Activated B cell treated with CpG ODN at 0.5 μM for 24 hours (primary cell): ENCODE measurements at places on chromosomes 6 and 20. TPM values are rescaled to one million over a fixed set of nuclear protein-coding genes. Genes with fewer than 3 reads are reported as not detected.

The DEFB124 gene
- total RNA-seq: not detected in 2 replicates

The DSP gene
- total RNA-seq: 0.02 TPM in 2 replicates

The FAM83D gene
- total RNA-seq: 0.93 and 1.2 TPM in 2 replicates

The LPIN3 gene
- total RNA-seq: 0.60 and 0.66 TPM in 2 replicates

The SIRPG gene
- not detected in 2 replicates for total RNA-seq

The NMBR gene
- not detected in 2 replicates for total RNA-seq

The VGLL2 gene
- not detected in 2 replicates for total RNA-seq

The GPLD1 gene
- total RNA-seq: 7.3 and 8.4 TPM in 2 replicates

The ATP5F1E gene
- 84.0 and 86.1 TPM in 2 replicates for total RNA-seq

The DPPA5 gene
- not detected in 2 replicates for total RNA-seq

The GJA10 gene
- total RNA-seq: not detected in 2 replicates

The SYNGAP1 gene
- total RNA-seq: 19.5 and 25.4 TPM in 2 replicates

The TUBB2B gene
- total RNA-seq: not detected in 2 replicates

The OR2H2 gene
- not detected in 2 replicates for total RNA-seq

The LY6G6F gene
- total RNA-seq: not detected in 2 replicates

The GLYATL3 gene
- total RNA-seq: not detected in 2 replicates

The ZNF337 gene
- total RNA-seq: 13.5 and 15.5 TPM in 2 replicates

The GNMT gene
- 1.7 and 2.3 TPM in 2 replicates for total RNA-seq

The KIFC1 gene
- 1.9 and 2.2 TPM in 2 replicates for total RNA-seq

The TDP2 gene
- total RNA-seq: 48.9 and 51.1 TPM in 2 replicates

The CLPSL2 gene
- total RNA-seq: not detected in 2 replicates

The SEC23B gene
- 52.0 and 56.6 TPM in 2 replicates for total RNA-seq

The TMEM242 gene
- total RNA-seq: 16.1 and 17.6 TPM in 2 replicates

The TRIM31 gene
- total RNA-seq: not detected in 2 replicates

The SPTLC3 gene
- total RNA-seq: not detected in 2 replicates

The BPIFA1 gene
- not detected in 2 replicates for total RNA-seq

The CCN6 gene
- not detected in 2 replicates for total RNA-seq

The HRH3 gene
- total RNA-seq: not detected in 2 replicates

The CFB gene
- 0.29 TPM in 1 of 2 replicates, not detected in the other for total RNA-seq

The TSPO2 gene
- not detected in 2 replicates for total RNA-seq

The PPARD gene
- total RNA-seq: 20.2 and 21.4 TPM in 2 replicates

The FAM209B gene
- total RNA-seq: 1.4 and 1.5 TPM in 2 replicates

The PPP1R16B gene
- total RNA-seq: 98.3 and 99.3 TPM in 2 replicates

The FAM83C gene
- not detected in 2 replicates for total RNA-seq

The HS3ST5 gene
- not detected in 2 replicates for total RNA-seq

The RAET1G gene
- total RNA-seq: not detected in 2 replicates

The DSN1 gene
- 11.2 and 14.0 TPM in 2 replicates for total RNA-seq

The CST1 gene
- total RNA-seq: not detected in 2 replicates

The SOBP gene
- 1.1 TPM in 2 replicates for total RNA-seq

The UST gene
- 14.3 and 18.1 TPM in 2 replicates for total RNA-seq

The KCNQ5 gene
- total RNA-seq: 10.1 and 12.0 TPM in 2 replicates

The PLA2G7 gene
- 0.38 and 0.51 TPM in 2 replicates for total RNA-seq

The LY6G6D gene
- not detected in 2 replicates for total RNA-seq

The ARMC12 gene
- total RNA-seq: 0.89 and 1.1 TPM in 2 replicates

The CRISP3 gene
- not detected in 2 replicates for total RNA-seq

The NKAIN4 gene
- not detected in 2 replicates for total RNA-seq

The NCOA6 gene
- 23.7 and 24.0 TPM in 2 replicates for total RNA-seq

The SIRPB2 gene
- not detected in 2 replicates for total RNA-seq

The BANF2 gene
- not detected in 2 replicates for total RNA-seq

The IFNGR1 gene
- total RNA-seq: 60.5 and 65.6 TPM in 2 replicates

The C6orf132 gene
- not detected in 2 replicates for total RNA-seq

The BMP2 gene
- total RNA-seq: not detected in 2 replicates

The WFDC12 gene
- not detected in 2 replicates for total RNA-seq

The ANKEF1 gene
- total RNA-seq: 2.0 and 2.6 TPM in 2 replicates

The SLC17A3 gene
- total RNA-seq: not detected in 2 replicates

The DST gene
- total RNA-seq: 0.49 and 1.3 TPM in 2 replicates

The PLEKHG1 gene
- total RNA-seq: 199 and 219 TPM in 2 replicates

The GABRR1 gene
- total RNA-seq: not detected in 2 replicates
